ENCODE measurements at places on chromosomes 12 and 14.

- DNase-seq: no peak
These were observed 6.4 kb upstream of the SLC48A1 start for GRCh38 chr12:47766502-47767215.

GRCh38 chr12:110635055-110635454 lies 21.1 kb downstream of the TCTN1 start:
- DNase-seq: no peak

DNA sequence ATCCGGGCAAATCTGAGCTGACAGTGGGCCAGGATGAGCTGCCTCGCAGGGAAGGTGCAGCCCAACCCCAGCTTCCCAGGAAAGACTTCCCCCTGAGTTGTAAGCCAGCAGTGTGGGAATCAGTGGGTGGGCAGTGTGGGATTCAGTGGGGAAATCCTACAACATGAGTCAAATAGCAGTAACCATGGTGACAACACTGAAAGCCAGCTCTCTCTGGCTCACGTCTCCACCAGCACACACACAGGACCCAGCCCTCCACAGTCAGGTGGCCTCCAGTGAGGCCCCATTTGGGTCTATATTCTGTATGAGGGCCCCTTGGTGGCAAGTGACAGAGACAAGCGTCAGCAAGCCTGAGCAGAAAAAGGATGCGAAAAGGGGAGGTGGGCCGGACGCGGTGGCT lies 6.0 kb upstream of the LGALS3 start:
- peak; percentile 92 for DNase-seq

DNA sequence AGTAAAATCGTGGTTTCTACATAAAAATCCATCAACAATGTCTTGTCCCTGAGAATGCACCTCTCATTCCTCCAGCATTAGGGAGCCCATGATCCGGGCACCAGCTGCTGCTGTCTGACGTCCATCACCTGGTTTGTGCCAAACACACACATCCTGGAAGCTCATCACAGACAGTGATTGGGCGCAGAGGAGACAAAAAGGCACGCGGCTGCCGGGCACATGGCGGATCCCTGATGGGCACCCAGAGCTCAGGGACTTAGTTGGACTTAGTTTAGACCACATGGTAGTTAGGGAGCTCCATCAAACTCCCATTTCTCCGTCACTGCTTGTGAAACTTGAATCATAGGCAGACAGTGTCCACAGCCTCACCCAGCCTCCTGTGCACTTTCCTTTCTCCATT lies 1059.3 kb downstream of the TMEM121 start:
- no peak for DNase-seq

GRCh38 chr14:38611928-38612327 lies 356.0 kb upstream of the CLEC14A start:
- no peak for DNase-seq

GRCh38 chr14:89661392-89661791 lies 244.4 kb upstream of the FOXN3 start:
- no peak for DNase-seq

DNA sequence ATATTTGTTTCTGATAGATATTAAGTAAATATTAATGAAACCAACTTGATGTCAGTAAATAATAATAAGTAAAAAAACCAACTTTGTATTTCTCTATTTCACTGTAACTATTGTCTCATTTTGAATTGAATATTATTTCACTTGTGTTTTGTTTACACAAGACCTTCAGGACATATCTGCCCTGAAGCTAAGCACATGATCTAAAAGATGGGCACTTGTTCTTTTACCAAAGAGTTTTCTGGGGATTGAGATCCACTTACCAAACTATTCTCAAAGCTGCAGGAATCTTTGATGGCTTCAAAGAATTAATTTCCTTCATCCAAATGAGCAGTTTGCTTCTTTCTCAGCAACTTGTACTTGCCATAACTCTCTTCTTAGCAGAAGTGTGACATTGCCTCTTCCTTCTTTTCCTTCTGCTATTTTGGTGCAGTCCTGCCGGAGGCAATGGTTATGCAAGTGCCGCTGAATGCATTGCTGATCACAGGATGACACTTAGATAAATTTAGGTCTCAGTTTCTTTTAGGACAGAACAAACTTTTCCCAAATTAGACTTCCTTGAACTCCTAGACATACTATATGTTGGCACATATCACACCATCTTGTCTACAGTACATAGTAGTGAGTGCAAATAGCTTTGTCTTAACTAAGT lies 9.2 kb downstream of the FAR2 start:
- no peak for DNase-seq

DNA sequence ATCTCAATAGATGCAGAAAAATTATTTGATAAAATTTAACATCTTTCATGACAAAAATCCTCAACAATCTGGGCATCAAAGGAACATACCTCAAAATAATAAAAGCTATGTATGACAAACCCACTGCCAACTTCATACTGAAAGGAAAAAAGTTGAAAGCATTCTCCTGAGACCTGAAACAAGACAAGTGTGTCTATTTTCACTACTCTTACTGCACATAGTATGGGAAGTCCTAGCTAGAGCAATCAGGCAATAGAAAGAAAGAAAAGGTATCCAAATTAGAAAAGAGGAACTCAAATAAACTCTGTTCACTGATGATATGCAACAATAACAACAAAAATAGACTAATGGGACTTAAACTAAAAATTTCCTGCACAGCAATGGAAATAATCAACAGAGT lies 90.1 kb downstream of the SLCO1B1 start:
- no peak for DNase-seq

GRCh38 chr12:96064966-96065365 lies 29.6 kb upstream of the LTA4H start:
- DNase-seq: no peak

GRCh38 chr12:87015352-87015751 lies 759.2 kb upstream of the MGAT4C start:
- DNase-seq: no peak

DNA sequence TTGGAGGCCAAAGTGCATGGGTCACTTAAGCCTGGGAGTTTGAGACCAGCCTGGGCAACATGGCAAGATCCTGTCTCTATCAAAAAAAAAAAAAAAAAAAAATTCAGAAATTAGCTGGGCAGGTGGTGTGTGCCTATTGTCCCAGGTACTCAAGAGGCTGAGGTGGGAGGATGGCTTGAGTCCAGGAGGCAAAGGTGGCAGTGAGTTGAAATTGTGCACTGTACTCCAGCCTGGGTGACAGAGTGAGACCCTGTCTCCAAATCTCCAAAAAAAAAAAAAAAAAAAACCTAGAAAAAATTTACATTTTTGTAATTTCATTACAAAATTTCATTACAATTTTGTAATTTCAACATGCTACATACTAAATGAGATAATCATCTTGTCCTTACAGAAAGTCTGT lies 42.7 kb downstream of the SYNE2 start:
- no peak for DNase-seq

- peak; percentile 62 for DNase-seq
These were observed 33.4 kb upstream of the SYNDIG1L start for GRCh38 chr14:74459289-74459946.

DNA sequence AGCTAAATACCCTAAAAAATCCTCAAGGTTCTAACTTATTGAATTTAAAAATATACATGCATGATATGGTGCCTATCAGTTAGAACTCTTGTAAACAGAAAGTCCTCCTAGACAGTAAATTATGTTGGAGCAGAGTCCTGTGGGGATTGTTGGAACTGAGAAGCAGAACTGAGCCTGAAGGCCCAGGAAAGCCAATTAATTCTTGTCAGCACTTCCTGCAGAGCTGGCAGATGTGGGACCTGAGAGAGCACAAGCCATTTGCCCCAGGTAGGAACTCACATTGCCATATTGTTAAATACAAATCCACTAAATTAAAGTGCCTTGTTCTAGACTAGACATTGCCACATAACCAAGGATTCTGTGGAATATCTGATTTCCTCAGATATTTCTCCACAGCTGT lies 117.1 kb downstream of the RTN1 start:
- no peak for DNase-seq

GRCh38 chr12:14776236-14776961 lies 26.9 kb downstream of the WBP11 start:
- DNase-seq: peak; percentile 27

DNA sequence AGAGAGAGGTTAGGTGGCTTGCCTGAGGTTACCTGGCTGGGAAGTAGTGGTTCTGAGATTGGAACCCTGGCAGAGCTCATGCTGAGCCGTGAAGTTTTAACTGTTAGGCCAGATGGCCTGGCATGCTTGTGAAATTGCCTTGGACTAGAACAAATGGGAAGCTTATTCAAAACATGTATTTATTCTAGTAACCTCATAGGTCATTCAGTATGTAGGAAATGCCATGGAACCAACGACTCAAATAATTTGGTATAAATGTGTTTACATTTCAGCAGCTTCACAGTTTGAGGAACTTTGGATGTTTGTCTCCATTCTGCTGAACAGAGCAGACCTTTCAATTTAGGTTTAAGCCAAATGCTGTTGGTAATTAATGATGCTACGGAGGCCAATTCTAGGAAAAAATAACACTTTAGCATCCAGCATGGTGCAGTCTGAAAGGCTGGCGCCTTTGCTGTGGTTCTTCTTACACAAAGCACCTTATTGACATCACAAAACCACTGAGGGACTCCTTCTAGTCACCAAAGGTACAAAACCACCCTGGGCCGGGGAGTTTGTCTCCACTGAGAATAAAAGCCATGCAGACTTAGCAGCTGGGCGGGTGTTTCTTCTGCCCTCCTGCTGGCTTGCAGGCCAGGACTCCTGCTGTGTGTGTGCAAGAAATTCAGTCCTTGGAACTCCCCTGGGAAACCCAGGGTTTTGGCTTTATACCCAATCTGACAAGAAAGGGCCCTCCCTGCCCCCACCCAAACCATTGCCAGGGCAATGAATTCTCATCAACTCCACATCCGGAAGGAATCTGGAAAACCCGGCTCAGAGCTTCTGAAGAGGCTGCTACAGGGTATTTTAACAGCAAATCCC lies 64.2 kb downstream of the ELK3 start:
- peak; percentile 78 for DNase-seq

DNA sequence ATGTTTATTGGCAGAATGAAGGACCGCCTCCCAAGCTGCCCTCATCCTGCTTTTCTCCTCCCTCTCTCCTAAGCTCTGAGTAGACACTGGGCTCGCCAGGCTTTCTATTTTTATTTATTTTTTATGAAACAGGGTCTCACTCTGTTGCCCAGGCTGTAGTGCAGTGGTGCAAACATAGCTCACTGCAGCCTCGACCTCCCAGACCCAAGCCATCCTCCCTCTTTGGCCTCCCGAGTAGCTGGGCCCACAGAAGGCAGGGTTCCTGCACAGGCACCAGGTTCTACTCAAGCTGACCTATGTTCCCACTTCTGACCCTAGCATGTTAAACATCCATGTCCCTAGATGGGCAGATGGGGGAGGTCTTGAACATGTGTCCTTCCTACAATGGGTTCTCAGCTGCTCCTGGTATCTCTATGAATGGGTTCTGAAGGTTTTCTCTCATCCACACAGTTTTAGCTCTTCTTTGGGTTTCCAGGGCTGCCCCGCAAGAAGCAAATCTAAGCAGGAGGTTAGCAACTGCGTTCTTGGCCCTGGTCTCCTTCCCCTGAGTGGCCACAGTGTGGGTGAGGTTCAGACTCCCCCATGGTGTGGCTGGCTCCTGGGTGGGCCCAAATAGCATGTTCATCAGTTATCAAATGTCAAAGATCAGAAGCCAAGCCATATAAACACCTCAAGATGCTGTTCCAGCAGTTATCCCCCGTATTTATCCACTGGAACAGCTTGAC lies 167.3 kb downstream of the ZFP36L1 start:
- DNase-seq: no peak

DNA sequence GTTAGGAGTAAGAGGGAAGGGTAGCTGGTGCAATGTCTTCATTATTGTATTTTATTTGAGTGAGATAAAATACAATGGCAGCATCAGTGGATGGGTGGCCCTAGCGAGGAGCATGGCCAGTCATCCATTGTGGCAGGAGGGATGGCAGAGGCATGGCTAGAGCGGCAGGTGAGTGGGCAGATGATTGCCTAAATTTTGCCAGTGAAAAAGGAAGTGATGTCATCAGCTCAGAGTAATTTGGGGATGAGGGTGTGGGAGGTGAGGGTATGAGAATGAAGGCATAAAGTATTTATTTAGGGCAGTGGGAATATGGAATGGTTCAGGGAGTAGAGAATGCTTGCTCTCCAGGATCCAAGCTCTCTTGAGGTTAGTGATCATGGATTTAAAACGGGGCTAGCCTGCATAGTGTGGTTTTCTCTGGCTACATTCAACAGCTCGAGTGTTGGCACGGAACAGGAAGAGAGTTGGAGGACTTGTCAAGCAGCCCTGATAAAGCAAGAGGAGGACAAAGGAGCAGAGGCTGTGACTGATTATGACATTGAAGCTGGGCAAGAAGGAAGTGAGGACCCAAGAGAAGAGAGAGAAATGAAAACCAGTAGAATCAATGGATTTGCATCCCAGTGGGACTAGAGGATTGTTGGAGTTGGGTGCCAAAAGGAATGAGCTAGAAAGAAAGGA lies 18.7 kb upstream of the SERPINA6 start:
- DNase-seq: peak; percentile 77

GRCh38 chr12:46367351-46368029 lies 5.1 kb downstream of the SLC38A2 start:
- DNase-seq: no peak

DNA sequence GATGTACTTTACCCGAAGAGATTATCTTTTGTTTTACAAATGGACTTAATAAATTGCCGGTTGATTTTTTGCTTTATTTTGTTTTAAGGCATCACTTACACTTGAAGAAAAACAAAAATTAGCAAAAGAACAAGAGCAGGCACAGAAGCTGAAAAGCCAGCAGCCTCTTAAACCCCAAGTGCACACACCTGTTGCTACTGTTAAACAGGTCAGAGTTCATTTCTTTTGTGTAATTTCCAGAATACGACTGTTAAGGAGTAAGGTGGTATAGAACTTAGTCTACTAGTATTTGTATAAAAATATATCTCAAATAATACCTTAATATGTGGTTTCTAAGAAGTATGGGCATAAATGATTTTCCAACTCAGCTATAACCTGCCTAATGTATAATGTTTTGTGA lies 19.6 kb upstream of the SLC17A8 start:
- DNase-seq: no peak

- no peak for DNase-seq
These were observed 87.5 kb downstream of the PPP1R12A start for GRCh38 chr12:79847417-79847816.

DNA sequence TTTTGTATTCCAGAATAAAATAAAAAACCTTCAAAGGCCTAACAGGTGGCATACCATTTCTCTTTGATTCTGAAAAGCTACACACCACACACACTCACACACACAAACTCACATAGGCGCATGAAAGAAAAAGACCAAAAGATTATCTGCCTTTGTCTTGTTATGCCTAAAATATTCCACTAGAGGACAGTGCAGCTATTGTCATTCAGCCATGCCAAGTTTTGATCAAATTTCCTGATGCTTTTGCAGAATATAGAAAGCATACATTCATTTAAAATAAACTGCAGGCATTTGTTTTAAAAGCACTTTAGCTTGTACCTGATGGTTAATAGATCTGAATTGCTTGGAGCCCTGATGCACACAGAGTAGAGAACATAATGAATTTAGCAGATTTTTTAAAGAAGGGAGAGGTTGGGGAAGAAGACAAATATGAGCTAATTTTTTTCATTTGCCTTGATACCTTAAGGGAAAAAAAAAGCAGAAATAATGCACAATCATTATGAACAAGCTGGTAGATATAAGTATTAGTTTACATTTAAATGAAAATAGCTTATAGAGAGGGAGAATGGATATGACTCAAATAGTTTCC lies 1766.9 kb upstream of the SEL1L start:
- DNase-seq: peak; percentile 49
